ENCODE measurements at places on chromosomes 2 and 18. TPM values are rescaled to one million over a fixed set of nuclear protein-coding genes. Genes with fewer than 3 reads are reported as not detected.
A peak's percentile ranks its signal among the peaks of the same experiment; 100 is the strongest.

The ASPRV1 gene
- total RNA-seq: 1.9 TPM

The ANKRD62 gene
- 0.27 TPM for total RNA-seq

The PROKR1 gene
- not detected for total RNA-seq

The UGT1A9 gene
- not detected for total RNA-seq

The ATP6V1B1 gene
- total RNA-seq: 2.2 TPM

DNA sequence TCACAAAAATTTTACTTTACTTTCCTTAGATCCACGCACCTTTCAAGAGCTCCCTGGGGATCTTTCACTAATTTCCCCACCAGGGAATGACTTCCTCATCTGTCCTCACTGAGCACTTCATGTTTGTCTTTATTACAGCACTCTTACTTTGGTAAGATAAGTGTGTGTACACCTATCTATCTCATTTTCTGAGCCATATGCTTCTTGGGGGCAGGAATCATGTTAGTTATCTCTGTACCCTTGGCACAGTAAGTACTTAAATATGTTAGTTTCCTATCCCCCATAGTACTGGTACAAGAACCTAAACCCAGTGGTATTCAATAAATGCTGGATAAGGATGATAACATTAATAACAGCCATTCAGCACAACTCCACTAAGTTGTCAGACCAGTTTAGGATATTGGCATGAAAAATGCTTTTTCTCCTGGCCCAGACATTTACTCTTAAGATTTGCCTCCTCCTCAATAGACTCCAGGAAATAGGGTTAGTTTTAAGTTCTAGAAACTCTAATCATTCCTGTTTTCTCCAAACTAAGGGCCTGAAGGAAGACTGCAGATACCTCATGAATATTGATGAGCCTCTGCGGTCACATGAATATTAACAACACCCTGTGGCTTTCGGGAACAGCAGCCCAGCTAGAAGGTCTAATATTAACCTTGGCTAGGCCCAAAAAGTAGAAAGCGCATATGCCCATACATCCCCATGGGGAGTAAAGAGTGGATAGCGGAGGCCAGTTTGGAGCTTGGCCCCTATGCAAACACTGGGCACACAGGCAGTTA is 38.2 kb downstream of the NHEJ1 start:
- peaks cover 57% of the 10 kb centered on the region for H3K4me1 ChIP-seq
- no peak overlapping the region for H3K4me3 ChIP-seq
- H3K27ac ChIP-seq: peak overlapping the region; percentile 8
- no peaks in the 10 kb centered on the region for H3K36me3 ChIP-seq

- no peak overlapping the region for H3K27ac ChIP-seq
- no peak for DNase-seq
- H3K36me3 ChIP-seq: no peaks in the 10 kb centered on the region
- H3K4me3 ChIP-seq: no peak overlapping the region
- no peaks in the 10 kb centered on the region for H3K4me1 ChIP-seq
- no peaks in the 10 kb centered on the region for H3K27me3 ChIP-seq
Observed at GRCh38 chr2:65728477-65729180, 296.2 kb upstream of the SPRED2 start.

- no peak overlapping the region for H3K4me3 ChIP-seq
- H3K27me3 ChIP-seq: no peaks in the 10 kb centered on the region
- peaks cover 11% of the 10 kb centered on the region for H3K4me1 ChIP-seq
- H3K27ac ChIP-seq: no peak overlapping the region
Observed at GRCh38 chr2:173652311-173652710, 297.6 kb downstream of the CDCA7 start.

GRCh38 chr18:56321470-56321869 is 316.9 kb downstream of the TXNL1 start:
- no peak for DNase-seq
- H3K4me3 ChIP-seq: no peak overlapping the region
- no peaks in the 10 kb centered on the region for H3K36me3 ChIP-seq
- no peaks in the 10 kb centered on the region for H3K4me1 ChIP-seq
- H3K27me3 ChIP-seq: no peaks in the 10 kb centered on the region

DNA sequence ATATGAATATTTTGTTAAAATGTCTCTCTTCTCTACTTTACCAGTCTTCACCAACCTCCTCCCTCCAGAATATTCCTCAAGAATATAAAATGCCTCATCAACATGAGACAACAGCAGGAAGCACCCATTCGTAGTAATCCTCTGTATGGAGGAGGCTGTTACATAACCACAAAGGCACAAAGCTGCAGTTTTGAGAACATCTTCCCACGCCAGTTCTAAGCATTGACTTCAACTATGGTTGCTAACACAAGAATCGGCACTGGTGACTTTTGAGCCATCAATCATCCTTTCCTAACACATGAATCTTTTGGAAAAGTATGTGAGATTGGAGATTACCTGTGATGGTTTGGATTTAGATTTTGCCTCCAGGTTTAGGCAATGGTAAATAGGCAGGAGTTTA is 54.9 kb upstream of the CYP1B1 start:
- no peak for DNase-seq
- H3K27me3 ChIP-seq: no peaks in the 10 kb centered on the region
- peaks cover 33% of the 10 kb centered on the region for H3K4me1 ChIP-seq
- no peak overlapping the region for H3K4me3 ChIP-seq
- no peaks in the 10 kb centered on the region for H3K36me3 ChIP-seq
- H3K27ac ChIP-seq: peak overlapping the region; percentile 25

- no peak for DNase-seq
- no peak overlapping the region for H3K4me3 ChIP-seq
- H3K27me3 ChIP-seq: no peaks in the 10 kb centered on the region
- H3K36me3 ChIP-seq: no peaks in the 10 kb centered on the region
- H3K27ac ChIP-seq: no peak overlapping the region
Observed at GRCh38 chr2:67806816-67807215, 256.0 kb downstream of the C1D start.

GRCh38 chr2:76745605-76746004 is 776.6 kb downstream of the LRRTM4 start:
- DNase-seq: no peak
- H3K27me3 ChIP-seq: no peaks in the 10 kb centered on the region
- no peaks in the 10 kb centered on the region for H3K4me1 ChIP-seq
- H3K27ac ChIP-seq: no peak overlapping the region
- no peak overlapping the region for H3K4me3 ChIP-seq

DNA sequence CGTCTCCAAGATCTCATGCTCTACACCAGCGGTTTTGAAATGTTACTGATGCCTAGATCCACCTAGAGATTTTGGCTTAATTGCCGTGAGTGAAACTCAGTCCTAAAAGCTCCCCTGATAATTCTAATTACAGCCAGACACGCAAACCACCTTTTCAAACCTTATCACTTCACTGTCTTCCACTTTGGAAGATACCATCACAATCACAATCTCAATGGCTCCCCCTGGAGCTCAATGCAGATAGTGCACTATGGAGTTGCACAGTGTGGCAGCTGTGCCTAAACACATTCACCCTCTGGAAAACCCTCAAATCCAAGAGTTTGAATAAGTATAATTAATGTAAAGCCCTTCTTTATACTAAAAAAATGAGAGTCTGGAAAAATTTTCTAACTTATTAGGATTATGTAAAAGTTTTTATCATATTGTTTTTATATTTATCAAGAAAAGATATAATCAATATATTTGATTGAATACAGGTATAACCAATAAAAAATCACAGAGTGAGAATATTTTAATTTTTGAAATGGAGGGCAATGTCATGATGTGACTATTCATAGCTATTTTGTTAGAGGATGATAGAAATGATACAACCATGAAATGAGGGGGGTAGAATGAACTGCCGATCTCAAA is 102.9 kb upstream of the SLC8A1 start:
- peak; percentile 46 for DNase-seq
- no peaks in the 10 kb centered on the region for H3K4me1 ChIP-seq
- H3K27me3 ChIP-seq: no peaks in the 10 kb centered on the region
- H3K36me3 ChIP-seq: no peaks in the 10 kb centered on the region
- H3K4me3 ChIP-seq: no peak overlapping the region

- peaks cover 26% of the 10 kb centered on the region for H3K4me1 ChIP-seq
- DNase-seq: peak; percentile 81
- H3K36me3 ChIP-seq: no peaks in the 10 kb centered on the region
- H3K27me3 ChIP-seq: no peaks in the 10 kb centered on the region
- peak overlapping the region; percentile 22 for H3K4me3 ChIP-seq
- peak overlapping the region; percentile 37 for H3K27ac ChIP-seq
Observed at GRCh38 chr18:31206787-31207381, 44.2 kb upstream of the DSC1 start.

GRCh38 chr2:66303471-66303870 is 131.5 kb upstream of the MEIS1 start:
- no peak overlapping the region for H3K27ac ChIP-seq
- DNase-seq: no peak
- no peak overlapping the region for H3K4me3 ChIP-seq
- H3K27me3 ChIP-seq: no peaks in the 10 kb centered on the region

- peaks cover 21% of the 10 kb centered on the region for H3K4me1 ChIP-seq
- no peak for DNase-seq
- H3K27ac ChIP-seq: no peak overlapping the region
- no peaks in the 10 kb centered on the region for H3K27me3 ChIP-seq
- no peak overlapping the region for H3K4me3 ChIP-seq
- peaks cover 22% of the 10 kb centered on the region for H3K36me3 ChIP-seq
Observed at GRCh38 chr2:45606796-45607195, 4.3 kb downstream of the SRBD1 start.

DNA sequence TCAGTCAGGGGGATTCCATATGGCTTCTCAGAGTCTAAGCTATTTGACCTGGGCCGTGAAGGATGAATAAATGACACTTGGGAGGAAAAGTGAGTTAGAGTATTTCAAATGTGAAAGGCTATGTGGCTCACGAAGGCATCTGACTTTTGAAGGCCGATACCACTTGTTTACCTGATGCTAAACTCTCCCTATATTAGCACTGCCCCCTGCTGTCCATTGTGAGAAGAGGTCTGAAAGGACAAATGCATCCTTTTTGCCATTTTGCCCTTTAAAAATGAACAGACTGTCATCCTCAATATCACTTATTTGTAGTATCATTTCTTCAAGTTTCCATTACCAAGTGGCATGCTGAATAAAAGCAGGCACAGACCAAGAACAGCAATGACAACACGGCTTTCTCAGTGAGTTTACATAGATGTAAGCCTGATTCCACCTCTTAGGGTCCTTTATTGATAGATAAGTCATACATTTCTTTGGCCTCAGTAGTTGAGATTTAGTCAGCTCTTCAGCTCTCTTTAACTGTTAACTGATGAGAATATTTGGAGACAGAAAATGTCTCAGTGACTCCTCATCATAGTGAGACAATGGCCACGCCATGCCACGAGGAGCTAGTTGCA is 40.1 kb downstream of the DOCK10 start:
- peaks cover 4% of the 10 kb centered on the region for H3K4me1 ChIP-seq
- H3K27ac ChIP-seq: no peak overlapping the region
- H3K4me3 ChIP-seq: no peak overlapping the region
- H3K27me3 ChIP-seq: no peaks in the 10 kb centered on the region
- DNase-seq: no peak
- no peaks in the 10 kb centered on the region for H3K36me3 ChIP-seq

DNA sequence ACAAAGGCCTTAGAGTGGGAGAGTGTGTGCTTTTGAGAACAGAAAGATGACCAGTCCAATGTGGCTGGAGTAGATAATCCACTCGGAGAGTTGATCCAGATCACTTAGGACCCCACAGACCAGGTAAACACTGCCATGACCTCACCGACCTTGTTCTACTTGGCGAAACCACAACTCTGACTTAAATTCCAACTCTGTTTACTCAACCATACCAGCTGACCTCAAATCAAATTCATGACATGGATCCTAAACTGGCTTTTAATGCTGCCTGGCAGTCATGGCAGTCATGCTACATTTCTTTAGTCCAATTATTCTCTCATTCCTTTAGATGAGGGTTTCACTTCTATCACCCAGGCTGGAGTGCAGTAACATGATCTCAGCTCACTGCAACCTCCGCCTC is 347.1 kb upstream of the FAM98A start:
- H3K27ac ChIP-seq: no peak overlapping the region
- no peak overlapping the region for H3K4me3 ChIP-seq
- H3K4me1 ChIP-seq: no peaks in the 10 kb centered on the region
- no peak for DNase-seq
- H3K27me3 ChIP-seq: no peaks in the 10 kb centered on the region

GRCh38 chr2:150677551-150677950 is 190.1 kb upstream of the RND3 start:
- H3K27ac ChIP-seq: no peak overlapping the region
- no peaks in the 10 kb centered on the region for H3K36me3 ChIP-seq
- DNase-seq: no peak
- H3K4me3 ChIP-seq: no peak overlapping the region

DNA sequence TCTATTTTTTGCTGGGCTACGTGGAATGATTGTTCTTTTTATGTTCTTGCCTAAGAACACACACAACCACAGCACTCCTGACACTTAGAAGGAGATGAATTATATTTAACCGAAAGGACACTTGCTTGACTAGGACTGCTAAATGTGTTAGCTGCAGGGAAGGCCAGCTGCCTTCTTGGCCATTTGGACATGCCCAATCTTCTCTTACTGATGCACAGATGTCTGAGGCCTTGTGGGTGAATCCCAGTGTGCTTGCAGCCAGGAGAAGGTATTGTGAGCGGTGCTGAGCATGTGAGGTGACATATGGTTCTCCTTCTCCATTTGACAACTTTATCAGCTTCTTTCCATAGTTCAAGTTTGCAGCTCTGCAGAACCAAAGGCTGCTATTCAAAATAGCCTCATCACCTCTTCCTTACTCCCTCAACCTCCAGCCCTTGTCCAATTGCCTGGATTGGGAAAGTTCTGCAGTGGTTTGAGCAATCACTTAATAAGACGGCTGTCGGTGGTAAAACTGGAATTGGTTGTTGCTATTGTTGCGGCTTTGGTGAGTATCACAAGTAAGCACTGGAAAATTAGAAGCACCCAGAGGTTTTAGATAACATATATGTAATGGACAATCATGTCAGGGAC is 1113.3 kb downstream of the TSN start:
- no peak for DNase-seq
- no peaks in the 10 kb centered on the region for H3K36me3 ChIP-seq
- no peak overlapping the region for H3K4me3 ChIP-seq
